ENCODE measurements at places on chromosomes 4 and X.
A peak's percentile ranks its signal among the peaks of the same experiment; 100 is the strongest.

- DNase-seq, result no peak
Observed at GRCh38 chr4:55633903-55634302, 2.2 kb downstream of the NMU start.

DNA sequence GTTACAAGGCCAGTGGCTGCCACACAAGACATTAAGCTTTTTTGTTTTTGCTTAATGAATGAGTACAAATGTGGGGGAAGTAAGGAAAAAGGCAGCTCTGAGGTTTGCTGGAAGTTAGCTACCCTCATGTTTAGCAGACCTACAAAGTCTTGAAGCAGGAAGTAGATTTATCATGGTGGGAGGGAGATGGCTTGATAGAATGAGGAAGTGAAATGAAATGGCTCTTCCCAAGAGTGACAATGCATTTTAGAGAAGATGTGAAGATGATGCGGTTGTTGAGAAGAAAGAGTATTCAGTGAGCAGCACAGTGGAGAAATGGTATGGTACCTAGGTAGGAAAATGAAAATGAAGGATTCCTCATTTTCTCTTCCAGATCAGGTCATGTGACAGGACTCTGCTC is 108.0 kb downstream of the SLIT2 start:
- no peak for DNase-seq

DNA sequence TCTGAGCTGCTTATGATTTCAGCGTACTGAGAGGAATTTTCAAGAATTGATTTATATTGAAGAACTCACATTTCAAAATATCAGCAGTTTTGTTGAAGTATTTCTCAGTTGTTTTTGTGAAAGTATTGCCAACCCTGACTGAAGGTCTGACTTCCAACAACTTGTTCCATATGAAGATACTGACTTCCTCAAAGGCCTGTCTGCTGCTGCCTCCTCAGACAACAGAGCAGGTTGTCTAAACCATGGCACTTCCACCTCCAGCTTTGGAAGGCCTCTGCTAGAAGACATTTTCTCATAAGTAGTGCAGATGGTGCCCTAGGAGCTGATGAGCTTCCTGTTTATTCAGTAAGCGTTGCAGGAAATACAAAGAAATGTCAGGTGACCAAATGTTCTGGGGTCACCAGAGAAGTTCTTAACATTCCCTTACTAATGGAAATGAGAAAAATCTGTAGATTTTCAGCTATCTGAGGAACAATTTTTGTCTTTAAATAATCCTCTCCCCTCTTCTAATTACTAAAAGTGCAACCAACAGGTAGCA is 28.8 kb downstream of the FGF2 start:
- no peak for DNase-seq

DNA sequence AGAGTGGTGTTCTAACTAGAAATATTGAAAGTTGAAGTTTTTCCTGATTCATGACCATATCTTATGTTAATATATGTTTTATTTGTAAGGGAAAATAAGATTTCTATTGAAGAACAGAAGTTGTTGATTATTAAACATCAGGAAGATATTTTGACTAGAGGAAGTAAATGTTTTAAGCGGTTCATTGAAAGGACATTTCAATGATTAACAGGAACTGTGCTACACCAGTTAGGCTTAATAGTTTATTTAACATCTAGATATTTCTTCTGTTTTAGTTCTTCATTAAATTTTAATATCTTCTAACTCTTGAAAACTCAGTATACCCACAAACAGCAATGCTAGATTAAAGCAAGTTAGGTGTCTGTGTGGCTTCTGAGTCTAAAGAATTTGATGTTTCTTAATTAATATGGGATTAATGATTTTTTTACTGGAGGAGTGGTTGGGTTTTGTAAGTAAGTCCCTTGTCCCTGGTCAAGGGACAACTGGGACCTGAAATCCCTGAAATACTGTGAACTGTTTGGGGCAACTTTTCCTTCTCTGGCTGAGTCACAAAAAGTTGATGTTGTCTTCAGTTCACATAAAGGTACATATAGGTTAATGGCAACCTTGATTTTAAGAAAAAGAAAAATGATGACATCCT is 42.9 kb upstream of the CYP4V2 start:
- DNase-seq, result no peak

DNA sequence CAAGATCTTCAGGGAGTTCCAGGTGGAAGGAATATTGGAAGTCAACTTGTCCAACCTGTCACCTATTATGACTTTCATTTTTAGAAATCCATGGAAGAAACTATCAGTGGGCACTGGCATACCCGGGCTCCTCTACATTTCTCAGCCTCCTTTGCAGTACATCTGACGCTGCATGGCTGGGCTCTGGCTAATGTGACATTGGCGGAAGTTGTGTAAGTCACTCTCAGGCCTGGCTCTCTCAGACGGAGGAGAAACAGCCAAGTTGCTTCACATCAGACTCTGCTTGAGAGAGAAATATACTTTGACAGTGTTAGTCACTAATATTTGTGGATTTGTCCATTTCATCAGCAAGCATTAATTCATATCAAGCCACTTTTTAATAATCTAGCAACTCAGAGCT is 4.5 kb downstream of the DCHS2 start:
- DNase-seq, result no peak

GRCh38 chrX:63350941-63351616 is at the start of gene SPIN4:
Gene SPIN4, minus strand, starts transcription at chrX:63351332. Its CDS starts 513 bp downstream, at chrX:63350819.
- peak; percentile 88 for DNase-seq

DNA sequence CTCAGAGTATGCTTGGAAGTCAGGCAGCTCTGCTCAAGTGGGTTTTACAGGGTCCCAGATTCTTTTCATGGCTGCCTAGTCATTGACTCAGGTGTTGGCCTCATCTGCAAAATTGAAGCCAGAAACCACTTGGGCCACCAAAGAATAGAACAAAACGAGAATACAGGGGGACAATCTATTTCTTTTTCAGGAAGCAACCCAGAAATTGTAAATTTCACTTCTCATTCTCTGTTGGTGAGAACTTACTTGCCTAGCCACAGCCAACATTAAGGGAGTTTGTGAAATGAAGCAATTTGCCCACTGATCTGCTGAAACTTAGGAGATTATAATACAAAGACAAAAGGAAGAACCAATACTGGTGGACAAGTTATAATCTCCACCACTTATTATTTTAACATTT is 8.6 kb upstream of the TKTL2 start:
- DNase-seq, result no peak

GRCh38 chrX:74251006-74251930 is 52.7 kb upstream of the ZCCHC13 start:
- DNase-seq, result no peak

GRCh38 chrX:153387345-153387744 is 13.8 kb downstream of the PNMA6E start:
- no peak for DNase-seq

- DNase-seq, result no peak
Observed at GRCh38 chr4:105022811-105023667, 123.6 kb upstream of the TET2 start.

DNA sequence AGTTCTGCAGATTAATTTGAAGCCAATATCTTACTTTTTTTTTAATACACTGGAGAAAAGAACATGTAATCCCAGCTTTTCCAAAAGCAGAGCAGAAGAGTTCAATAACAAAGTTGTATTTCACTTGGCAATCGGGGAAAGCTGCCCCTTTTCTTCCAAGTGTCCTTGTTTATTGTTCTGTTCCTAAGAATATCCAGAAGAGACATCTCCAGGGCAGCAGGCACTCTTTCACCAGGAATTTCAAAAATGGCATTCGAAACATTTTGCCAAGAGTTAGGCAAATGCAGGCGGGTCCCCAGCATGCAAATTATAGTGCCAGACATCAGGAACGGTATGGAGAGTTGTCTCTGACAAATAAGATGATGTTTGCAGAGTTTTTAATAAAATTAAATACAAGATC is 494.5 kb downstream of the BCOR start:
- DNase-seq, result no peak

DNA sequence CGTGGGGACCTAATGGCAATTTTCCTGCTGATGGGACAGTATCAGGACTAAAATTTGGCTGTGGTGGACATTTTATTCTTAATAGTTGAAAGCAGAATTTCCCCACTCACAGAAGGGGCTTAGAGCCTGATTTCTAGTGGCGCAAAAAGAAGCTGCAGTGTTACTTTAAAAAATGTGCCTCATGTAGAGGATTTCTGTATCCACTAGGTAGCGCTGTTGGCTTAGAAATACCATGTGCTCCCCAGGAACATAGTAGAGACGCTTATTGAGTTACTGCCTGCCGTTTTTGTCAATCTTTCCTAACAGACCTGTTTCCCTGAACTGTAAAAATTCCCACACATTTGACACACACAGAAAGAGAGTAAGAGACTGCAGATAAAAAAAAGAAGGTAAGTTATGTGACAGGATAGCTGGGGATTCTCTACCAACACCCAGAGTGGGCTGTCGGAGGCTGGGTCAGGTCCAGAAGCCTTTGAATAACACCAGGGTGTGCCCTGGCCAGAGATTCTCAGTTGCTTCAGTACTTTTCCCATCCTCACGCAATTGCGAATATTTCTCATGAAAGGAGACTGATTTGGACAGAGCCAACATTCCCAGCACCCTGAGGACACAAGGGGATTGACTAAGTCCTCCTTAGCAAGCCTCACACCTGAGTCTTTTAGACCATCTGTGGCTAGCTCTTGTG is 88.4 kb downstream of the ZXDA start:
- peak; percentile 10 for DNase-seq

- no peak for DNase-seq
Observed at GRCh38 chr4:140071806-140072205, 82.2 kb downstream of the MAML3 start.

GRCh38 chr4:176205299-176205698 is 9.9 kb upstream of the SPATA4 start:
- no peak for DNase-seq

DNA sequence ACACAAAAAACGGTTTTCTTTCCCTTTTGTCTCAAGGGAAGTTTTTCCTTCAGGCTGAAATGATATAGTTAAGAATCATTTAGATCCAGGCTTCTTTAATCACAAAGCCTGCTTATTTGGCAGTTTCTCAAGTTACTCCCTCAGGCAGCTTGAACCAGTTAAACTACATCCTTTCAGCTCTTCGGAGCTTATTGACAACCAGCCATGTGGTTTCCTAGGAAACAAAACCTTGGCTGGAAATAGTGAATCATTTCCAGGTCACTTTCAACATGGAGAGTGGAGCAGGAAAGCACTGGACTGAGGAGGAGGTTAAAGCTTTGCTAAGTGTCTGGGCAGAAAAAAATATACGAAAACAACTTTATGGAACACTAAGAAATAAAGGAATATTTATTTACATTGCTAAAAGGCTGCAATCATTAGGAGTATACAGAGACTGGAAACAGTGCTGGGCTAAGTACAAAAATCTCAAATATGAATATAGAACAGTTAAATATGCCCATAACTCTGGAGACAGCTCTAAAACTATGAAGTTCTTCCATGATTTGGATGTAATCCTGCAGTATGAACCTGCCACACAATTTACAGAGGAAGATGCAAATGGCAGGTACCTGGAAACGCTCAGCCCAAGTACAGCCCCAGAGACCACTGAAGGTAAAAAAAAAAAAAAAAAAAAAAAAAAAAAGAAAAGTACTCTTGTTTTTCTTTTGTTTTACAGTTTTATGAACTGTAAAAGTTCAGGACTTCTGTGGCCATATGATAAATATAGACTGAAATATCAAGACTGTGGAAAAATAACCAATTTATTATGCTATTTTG is 23.2 kb upstream of the AASDH start:
- DNase-seq, result peak; percentile 86

GRCh38 chr4:156957556-156957955 is 14.0 kb downstream of the PDGFC start:
- no peak for DNase-seq

DNA sequence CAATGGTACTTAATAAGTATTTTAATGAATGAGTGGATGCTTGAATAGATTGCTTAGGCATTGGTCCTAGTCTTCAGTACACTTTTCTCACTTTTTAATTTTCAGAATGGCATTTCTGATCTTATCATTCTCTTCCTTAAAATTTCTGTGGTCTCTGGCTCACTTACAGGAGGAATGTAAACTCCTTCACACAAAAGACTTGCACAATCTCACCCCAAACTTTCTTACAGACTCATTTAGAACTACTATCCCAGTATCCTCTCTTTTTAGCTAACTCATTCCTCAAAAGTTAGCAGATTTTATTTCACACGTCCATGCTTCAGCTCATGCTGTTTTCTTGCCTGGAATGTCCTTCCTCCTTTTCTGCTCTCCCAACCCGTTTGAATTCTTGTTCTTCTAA is 350.1 kb downstream of the GRXCR1 start:
- DNase-seq, result no peak

DNA sequence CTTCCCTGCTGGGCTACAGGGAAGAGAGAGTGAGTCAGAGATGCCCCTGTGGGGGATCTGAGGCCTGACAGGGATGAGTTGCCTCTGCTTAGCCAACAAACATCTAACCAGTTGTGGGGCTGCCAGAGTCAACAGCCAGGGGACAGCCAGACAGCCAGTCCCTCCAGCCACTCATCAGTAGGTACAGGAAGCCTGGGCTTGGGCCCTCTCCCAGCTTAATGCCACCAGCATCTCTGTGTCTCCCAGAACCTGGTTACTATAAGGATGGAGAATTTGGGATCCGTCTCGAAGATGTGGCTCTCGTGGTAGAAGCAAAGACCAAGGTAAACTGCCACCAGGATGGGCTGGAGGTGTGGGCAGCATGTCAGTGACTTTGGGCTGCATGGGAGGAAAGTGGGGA is 17.3 kb upstream of the SASH3 start:
- DNase-seq, result no peak

GRCh38 chr4:25351777-25352416 is 25.2 kb upstream of the ANAPC4 start:
- no peak for DNase-seq

GRCh38 chr4:25803720-25804225 is 59.0 kb downstream of the SEL1L3 start:
- DNase-seq, result no peak

DNA sequence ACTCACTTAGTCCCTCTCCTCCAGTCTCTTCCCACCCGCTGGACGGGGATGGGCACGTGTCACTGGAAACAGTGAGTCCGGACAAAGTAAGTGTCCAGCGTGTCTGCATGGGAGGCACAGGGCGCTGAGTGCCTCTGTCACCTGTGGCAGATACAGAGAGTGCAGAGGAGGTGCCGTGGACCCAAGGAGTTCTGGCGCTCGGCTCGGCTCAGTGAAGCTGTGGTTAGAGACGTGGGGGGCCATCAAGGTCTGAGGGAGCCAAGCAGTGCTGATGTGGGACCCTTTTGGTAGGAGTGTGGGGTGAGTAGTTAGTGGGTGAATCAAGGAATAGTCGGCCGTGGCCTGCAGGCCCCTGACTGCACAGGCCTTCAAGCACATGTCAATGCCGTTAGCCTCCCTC is 40.1 kb upstream of the MSANTD1 start:
- DNase-seq, result no peak

DNA sequence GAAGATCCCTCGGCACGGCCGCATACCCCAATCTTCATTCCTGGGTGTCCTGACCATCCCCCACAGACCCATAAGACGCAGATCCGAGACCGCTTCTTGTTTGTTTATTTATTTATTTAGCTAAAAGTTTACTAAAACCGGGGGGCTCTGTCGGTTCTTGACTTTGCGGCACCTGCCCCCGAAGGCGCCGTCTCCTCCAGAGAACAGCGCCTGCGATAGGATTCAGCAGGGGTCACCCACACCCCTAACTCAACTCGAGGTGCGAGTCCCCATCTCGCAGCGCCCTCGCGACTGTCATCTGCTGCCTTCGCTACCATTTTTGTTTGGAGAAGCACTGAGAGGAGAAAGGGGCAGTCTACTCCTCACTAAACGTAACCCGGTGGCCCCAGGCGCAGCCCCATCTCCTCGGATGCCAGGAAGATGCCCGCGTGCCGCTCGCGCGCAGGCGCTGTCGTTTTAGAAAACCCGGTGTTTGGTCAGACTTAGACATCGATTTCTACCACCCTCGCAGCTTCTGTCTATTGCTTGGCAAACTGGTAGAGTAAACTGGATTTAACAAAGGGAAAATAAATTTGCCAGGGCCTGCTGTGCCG is 18.9 kb upstream of the GPR101 start:
- DNase-seq, result no peak

Measured in COR-L47 (cell line).